ENCODE measurements at places on chromosomes 2 and 18.

GRCh38 chr2:232860593-232861241 lies 9.3 kb upstream of the SNORC start:
- no peak for DNase-seq

DNA sequence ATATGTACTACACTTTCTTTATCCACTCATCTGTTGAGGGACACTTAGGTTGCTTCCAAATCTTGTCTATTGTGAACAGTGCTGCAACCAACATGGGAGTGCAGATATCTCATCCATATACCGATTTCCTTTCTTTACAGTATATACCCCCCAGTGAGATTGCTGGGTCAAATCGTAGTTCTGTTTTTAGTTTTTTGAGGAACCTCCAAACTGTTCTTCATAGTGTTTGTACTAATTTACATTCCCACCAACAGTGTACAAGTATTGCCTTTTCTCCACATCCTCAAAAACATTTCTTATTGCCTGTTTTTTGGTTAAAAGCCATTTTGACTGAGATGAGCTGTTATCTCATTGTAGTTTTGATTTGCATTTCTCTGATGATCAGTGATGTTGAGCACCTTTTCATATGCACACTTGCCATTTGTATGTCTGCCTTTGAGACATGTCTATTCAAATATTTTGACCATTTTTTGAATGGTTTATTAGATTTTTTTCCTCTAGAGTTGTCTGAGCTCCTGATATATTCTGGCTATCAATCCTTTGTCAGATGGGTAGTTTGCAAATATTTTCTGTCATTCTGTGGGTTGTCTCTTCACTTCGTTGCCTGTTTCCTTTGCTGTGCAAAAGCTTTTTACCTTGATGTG lies 12.2 kb downstream of the PLEK start:
- DNase-seq, result no peak

DNA sequence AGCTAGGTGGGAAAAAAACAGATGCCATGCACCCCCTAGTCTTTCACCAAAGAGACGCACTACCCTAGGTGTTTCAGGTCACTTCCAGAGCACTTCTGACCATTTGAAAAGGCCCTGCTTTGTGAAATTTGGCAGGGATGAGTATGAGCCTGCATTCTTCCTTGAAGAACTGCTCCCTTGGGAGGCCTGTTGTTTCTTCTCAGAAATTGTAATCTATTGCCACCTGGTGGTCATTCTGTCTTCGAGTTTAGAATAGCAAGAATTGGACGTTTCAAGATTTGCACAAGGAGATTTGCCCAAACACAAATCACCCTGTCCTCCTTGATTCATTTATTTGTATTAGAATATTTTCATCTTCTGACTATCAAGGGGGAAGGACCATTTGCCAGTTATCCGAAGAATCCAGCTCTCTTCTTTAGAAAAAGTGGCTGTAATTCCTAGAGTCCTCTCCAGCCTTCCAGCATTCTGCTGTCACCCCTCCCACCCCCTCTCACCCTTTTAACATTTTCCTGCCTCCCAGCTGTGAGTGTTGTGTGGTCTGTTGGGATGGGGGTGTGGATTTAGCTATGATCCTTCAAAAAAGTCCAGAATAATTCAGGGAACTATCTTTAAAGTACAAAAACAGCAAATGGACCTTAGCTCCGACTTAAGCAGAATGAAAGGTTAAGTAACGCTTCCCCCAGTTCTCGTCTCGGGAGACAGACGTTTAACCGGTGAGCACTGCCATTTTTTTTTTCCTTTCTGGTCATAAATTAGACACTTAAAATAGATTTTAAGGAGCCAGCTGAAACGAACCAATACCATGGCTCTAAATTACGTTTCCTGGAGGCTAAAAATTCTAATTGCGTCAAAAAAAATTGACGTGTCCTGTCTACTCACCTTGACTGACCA lies 3.7 kb upstream of the GAD1 start:
- peak; percentile 82 for DNase-seq

DNA sequence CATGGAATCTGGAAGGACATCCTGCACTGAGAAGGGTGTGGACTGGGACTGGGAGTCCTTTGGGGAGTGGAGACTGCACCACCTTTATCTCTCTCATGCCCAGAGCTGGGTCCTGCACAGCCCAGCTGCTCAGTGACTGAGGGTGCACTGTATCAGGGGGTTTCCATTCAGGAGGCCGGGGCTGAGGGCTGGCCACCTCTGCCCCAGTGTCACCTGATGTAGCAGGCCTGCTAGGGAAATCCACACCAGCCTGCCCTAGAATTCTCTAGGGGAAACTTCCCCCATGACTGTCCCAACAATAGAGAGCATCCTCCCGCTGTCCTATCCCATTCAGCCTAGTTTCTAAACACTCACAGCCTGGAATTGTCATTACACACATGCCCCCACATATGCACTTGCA lies 116.7 kb downstream of the CTIF start:
- peak; percentile 32 for DNase-seq

DNA sequence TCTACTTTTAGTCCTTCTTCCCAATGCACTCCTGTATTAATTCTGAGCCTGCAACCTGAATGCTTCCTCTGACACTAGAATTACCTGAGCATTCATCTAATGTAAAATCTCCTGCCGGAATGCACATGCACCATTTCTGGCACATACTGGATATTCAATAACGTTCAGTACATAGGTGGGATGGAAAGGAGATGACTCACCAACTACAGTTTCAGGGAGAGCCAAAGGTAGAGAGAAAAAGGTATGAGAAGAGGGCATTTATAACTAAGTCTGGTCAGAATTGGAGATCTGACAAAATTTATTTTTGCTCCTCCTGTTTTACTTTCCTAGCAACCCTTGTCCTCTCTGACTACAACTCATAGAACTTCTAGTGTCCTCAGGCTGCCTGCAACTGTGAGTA lies 1954.1 kb upstream of the CELF4 start:
- no peak for DNase-seq

DNA sequence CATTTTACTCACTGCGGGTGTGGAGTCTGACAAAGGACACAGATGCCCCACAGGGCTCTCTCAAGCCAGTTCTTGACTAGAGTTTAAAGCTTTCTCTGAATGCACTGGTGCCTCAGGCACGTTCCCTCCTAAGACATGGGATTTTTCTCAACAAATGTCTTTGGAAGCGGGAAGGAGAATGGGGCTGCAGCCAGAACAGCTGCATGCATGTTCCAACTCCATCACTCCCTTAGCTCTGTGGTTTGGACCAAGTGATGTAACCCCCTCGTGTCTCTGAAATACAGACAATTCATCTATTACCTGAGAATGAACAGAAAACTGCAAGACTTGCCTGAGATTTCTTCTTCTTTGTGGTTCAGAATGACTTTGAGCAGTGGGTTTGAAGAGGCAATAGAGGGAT lies 141.7 kb upstream of the SERPINE2 start:
- no peak for DNase-seq

- DNase-seq, result no peak
Measured at GRCh38 chr2:149464396-149464795, 123.2 kb downstream of the MMADHC start.

GRCh38 chr2:169065864-169066517 lies 3.4 kb upstream of the DHRS9 start:
- DNase-seq, result no peak

GRCh38 chr18:24930971-24931370 lies 421.0 kb downstream of the ZNF521 start:
- DNase-seq, result no peak

DNA sequence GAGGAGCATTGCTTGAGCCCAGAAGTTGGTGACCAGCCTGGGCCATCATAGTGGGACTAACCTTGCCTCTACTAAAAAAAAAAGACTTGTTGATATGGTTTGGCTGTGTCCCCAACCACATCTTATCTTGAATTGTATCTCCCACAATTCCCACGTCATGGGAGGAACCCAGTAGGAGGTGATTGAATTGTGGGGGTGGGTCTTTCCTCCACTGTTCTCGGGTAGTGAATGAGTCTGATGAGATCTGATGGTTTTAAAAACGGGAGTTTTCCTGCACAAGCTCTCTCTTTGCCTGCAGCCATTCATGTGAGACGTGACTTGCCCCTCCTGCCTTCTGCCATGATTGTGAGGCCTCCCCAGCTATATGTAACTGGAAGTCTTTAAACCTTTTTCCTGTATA lies 47.0 kb downstream of the PROC start:
- DNase-seq, result no peak

GRCh38 chr18:28174181-28174905 lies 2.6 kb downstream of the CDH2 start:
- peak; percentile 30 for DNase-seq

- no peak for DNase-seq
Measured at GRCh38 chr2:126910637-126911036, 11.9 kb downstream of the TEX51 start.

GRCh38 chr18:12281861-12282260 lies 26.2 kb upstream of the TUBB6 start:
- no peak for DNase-seq

- DNase-seq, result no peak
Measured at GRCh38 chr2:180001726-180002125, 5.4 kb downstream of the CWC22 start.

DNA sequence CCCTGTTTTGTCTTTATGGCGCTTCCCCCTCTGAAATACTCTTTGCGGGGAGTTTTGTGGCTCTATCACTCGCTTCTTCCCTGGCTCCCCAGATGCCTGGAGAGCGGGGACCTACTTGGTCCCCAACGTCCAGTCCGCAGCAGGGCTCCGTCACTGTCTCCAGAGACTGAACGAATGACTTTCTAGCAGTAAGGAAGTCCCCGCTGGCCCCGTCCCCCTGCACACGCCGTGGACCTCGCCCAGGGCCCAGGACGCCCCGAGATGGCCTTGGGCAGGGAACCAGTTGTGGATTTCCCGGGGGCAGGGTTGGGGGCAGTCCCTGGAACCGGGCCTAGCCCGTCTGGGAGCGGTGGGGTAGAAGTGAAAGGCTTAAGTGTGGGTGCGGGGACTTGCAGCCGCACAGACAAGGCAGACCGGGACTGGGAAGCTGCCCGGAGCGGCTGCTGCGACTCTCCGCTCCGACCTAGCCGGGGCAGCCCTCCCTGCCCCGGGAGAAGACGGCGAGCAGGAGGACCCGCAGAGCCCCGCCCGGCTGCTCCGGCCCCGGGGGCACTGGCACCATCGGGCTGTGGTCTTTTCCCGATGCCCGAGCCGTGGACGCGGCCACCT lies 821 bp upstream of the EPHA4 start:
- no peak for DNase-seq

- no peak for DNase-seq
Measured at GRCh38 chr2:145736871-145737270, 1217.0 kb upstream of the ZEB2 start.

GRCh38 chr2:16288371-16289112 lies 348.2 kb downstream of the MYCN start:
- no peak for DNase-seq

DNA sequence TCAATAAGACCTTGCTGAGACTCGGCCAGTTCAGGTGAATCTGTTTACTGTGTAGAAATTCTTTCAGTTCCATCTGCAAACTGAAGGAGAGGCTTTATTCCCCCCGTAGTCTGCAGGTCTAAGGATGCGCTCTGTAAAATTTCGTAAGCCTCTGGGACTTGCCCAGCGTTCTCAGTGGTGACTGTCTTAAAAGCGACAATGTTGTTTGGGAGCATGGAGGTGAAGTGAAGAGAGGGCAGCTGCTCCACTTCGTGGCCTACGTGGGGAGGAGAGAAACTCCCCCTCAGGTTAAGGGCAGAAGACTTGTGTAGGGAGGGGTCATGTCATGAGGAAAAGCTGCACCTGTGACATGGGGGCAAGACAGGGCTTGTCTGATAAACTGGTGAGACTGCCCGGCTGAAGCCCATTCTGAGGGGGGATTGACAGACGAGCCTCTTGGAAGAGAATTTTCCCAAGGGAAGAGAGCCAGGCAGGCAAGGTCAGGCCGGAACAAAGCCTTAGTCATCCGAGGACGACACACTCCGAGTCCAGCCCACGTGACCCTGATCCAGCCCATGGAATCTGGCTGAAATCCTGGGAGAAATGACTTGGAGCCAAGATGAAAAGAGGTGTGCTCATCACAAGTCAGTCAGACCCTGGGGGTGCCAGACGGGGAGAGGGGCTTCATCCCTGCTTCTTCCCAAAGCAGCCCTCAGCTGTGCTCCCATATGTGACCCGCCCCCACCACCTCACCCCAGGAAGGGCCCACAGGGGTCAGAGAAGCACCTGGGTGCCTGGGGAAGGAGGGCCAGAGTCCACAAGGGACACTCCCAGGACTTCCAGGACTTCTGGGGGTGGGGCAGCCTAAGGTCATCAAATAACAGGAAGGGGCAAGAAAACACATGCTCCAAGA lies 88.5 kb upstream of the SH3BP4 start:
- DNase-seq, result no peak

DNA sequence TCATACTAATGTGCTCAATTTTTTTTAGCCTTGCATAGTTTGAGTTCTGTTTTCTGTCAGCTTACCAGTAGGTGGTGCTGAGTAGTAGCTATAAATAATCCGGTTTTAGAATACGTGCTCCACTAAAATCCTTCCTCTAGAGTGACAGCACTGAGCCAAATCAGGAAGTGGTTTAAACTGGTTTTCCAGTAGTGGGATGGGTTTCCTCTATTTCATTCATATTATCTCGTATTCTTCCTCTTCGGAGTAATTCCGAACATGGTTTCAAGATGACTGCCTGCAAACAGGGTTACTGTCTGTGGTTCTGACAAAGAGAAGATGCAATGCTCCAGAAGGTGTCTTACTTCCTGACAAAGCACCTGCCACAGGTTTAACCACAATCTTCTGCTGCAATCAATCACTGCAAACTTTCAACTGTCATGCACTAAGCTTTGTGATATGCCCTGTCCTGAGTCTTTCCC lies 496.9 kb upstream of the VRK2 start:
- DNase-seq, result no peak

- DNase-seq, result no peak
Measured at GRCh38 chr18:23871410-23871809, 143.1 kb upstream of the TTC39C start.

DNA sequence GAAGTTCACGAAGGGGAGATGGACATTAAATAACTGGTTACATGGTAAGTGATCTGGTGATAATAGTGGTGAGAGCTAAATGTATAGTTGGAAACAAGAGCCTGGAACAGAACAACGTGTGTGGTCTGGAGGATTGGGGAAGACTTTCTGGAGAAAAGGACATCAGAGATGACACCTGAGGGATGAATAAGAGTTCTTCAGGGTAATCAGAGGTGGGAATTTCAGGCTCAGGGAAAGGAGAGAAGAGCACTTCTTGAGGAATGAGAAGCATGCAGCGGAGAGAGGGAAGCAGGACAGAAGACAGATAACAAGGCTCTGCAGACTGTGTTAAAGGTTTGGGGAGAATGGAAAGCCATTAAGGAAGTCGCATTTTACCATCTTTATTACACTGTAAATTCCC lies 450.7 kb downstream of the TNS1 start:
- no peak for DNase-seq
